ENCODE measurements at places on chromosomes 5 and 9. TPM values are rescaled to one million over a fixed set of nuclear protein-coding genes. Genes with fewer than 3 reads are reported as not detected.

The BHMT2 gene
- not detected for total RNA-seq

The DENND4C gene
- 28.8 TPM for total RNA-seq

The GABRG2 gene
- total RNA-seq = not detected

The IFNA2 gene
- total RNA-seq = not detected

The ALDH1A1 gene
- not detected for total RNA-seq

The ZNF346 gene
- 28.8 TPM for total RNA-seq

The CKMT2 gene
- total RNA-seq = not detected

The TMEM215 gene
- not detected for total RNA-seq

The ENTPD2 gene
- not detected for total RNA-seq

The STKLD1 gene
- 1.4 TPM for total RNA-seq

The TRIM52 gene
- total RNA-seq = 26.2 TPM

The IL5 gene
- 0.35 TPM for total RNA-seq

The LVRN gene
- total RNA-seq = 0.09 TPM

The FABP6 gene
- not detected for total RNA-seq

The KIF27 gene
- 2.0 TPM for total RNA-seq

The ASB6 gene
- total RNA-seq = 25.0 TPM

The KIF12 gene
- total RNA-seq = not detected

The APBA1 gene
- 0.79 TPM for total RNA-seq

The OBP2B gene
- total RNA-seq = not detected

The PTPRD gene
- total RNA-seq = not detected

The HRH2 gene
- total RNA-seq = 6.8 TPM

The INSL6 gene
- not detected for total RNA-seq

The GRM6 gene
- not detected for total RNA-seq

The PCDHGA2 gene
- total RNA-seq = not detected

The TEK gene
- not detected for total RNA-seq

The PTRH1 gene
- total RNA-seq = 14.4 TPM

The FAXDC2 gene
- not detected for total RNA-seq

The SLC36A2 gene
- not detected for total RNA-seq

The PCYOX1L gene
- total RNA-seq = 26.7 TPM

The SLC36A3 gene
- not detected for total RNA-seq

The ZDHHC11B gene
- total RNA-seq = 0.21 TPM

The F12 gene
- total RNA-seq = 2.2 TPM

The SSNA1 gene
- 91.3 TPM for total RNA-seq

The PDE8B gene
- 0.68 TPM for total RNA-seq

The SHOC1 gene
- not detected for total RNA-seq

The IFNA13 gene
- not detected for total RNA-seq

The OLFM1 gene
- not detected for total RNA-seq

The CHSY3 gene
- total RNA-seq = not detected

The SH3RF2 gene
- total RNA-seq = not detected

The ANKRD18A gene
- 0.19 TPM for total RNA-seq

The PPP1R26 gene
- 0.18 TPM for total RNA-seq

The TDRD7 gene
- 10.3 TPM for total RNA-seq

The DMRTA1 gene
- total RNA-seq = not detected

The ZNF618 gene
- 0.54 TPM for total RNA-seq

The ASTN2 gene
- 5.4 TPM for total RNA-seq

The PPIP5K2 gene
- total RNA-seq = 61.4 TPM

The PCDHAC2 gene
- not detected for total RNA-seq

The GSN gene
- 8.0 TPM for total RNA-seq

The EDIL3 gene
- not detected for total RNA-seq

The IL6ST gene
- 17.9 TPM for total RNA-seq

The XPA gene
- total RNA-seq = 7.8 TPM

The PAPPA gene
- not detected for total RNA-seq

The TBCA gene
- total RNA-seq = 156 TPM

The ZMAT2 gene
- total RNA-seq = 45.0 TPM
